ENCODE measurements at places on chromosomes 3 and 15.

- DNase-seq: no peak
Observed at GRCh38 chr3:119976214-119976613, 118.0 kb downstream of the GSK3B start.

DNA sequence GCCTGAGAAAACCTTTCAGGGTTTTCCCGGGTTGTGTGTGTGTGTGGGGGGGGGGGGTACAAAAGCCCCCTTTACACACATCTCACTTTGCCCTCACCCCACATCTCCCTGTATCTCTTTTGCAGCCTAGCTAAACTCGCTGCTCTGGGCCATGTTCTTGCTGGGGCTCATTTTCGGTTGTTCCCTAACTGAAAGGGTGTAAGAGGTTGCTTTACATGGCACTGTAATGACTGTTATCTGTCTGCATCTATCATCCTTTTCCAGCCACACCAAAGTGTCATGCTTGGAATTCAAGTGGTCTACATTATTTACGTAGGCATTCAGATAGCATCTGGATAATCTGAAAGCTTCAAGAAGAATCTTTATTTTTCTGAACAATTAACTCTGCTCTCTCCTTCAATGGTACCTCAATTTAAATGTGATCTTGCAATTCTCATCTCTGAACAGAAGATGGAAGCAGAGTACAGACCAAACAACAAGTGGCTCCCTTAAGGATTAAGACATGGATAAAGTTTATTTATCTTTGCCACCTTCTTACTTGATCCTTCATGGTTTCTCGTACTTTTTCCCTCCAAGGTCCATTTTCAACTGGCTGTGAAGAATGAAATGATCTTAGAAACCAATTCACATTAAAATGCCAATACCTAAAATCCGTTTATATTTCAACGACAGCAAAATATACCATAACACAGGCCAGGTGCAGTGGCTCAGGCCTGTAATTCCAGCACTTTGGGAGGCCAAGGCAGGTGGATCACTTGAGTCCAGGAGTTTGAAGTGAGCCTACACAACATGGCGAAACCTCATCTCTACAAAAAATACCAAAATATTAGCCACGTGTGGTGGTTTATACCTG is 34.9 kb downstream of the DCLK3 start:
- DNase-seq: no peak

DNA sequence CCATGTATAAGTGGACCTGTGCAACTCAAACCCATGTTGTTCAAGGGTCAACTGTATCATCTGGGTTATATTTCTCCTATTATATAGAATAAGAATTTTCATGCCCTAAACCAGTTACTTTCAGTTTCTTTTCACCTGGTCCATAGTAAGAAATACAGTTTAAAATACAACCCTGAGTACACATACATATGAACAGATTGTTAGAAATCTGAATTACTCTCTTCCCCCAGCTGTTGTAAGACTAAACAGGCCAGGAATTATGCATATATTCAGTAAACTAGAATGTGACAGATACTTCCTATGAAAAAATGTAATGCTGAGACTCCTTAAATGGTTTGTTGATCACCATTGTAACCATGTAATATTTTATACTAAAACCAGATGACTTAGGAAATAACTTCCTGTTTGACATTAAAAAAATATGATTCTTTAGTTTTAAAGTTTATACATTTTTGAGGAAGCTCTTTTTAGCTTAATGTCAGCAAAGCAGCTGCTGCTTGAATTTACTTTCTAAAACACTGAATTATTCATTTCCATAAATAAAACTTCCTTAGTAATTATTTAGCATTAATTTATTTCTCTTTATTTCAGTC is 52.5 kb upstream of the ZCWPW2 start:
- DNase-seq: no peak

DNA sequence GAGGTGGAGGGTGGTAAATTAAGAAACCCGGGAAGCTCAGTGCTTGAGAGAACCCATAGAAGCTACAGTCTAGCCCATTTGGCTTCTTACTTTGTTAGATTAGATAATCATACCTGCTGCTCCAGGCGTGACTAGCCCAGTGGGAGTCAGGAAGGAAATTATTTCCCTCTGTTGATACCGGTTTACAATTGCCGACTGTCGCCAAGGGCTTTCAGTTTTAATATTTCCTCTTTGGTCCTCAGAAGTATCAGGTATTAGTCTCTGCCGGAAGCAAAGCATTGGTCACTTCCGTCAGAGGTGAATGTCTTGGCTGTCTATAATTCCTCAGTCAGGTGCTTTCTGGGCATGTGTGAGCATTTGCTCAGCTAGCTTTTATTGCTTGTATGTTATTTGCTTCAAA is 75.2 kb downstream of the LPP start:
- no peak for DNase-seq

DNA sequence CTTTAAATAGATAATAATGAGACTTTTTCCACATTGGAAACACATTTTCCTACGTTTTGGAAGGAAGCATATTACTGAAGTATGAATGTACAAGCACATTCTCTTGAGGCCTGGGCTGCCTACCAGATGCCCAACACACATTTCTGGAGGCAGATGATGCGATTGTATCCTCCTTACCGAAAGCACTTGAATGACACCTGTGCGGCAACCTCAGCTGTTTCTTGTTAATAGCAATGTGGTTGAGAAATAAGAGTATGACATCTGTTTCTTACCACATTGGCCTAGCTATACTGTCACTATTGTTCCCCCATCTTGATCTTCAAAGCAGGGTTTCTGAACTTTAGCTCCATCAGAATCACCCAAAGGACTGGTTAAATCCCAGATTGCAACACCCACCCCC is 84.8 kb downstream of the ARPP21 start:
- no peak for DNase-seq

DNA sequence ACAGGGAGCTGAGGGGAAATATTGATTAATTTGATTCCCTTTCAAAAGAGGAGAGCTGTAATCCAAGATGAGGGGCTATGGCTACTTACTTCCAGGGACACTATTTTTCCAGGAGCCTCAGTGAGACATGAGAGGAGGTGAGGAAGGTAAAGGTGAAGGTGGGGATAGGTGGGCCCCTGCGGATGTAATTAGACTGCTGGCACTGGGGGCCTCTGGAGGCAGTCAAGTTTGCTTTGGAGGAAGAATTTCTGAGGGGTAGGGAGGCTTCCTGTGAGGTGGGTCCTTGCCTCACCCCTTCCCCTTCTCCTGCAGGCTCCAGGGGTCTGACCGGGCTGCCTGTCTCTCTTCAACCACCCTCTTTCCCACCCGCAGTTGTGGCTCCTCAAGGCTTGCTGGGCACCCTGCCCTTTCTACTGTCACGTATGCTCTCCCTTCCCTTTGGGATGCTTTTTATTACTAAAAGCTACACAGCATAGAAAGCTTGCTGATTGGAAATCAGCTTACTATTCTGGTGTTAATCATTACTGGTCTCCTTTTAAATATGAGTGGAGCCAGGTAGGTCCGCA is 22.5 kb downstream of the GASK1A start:
- no peak for DNase-seq

Measured in activated T-helper 1 cell treated with anti-CD3 and anti-CD28 coated beads, Interleukin-2, amount 50 U/mL, for 16 hours (primary cell).